Tibial nerve (tissue), 4 donors: ENCODE measurements at places on chromosomes 2 and 18.

DNA sequence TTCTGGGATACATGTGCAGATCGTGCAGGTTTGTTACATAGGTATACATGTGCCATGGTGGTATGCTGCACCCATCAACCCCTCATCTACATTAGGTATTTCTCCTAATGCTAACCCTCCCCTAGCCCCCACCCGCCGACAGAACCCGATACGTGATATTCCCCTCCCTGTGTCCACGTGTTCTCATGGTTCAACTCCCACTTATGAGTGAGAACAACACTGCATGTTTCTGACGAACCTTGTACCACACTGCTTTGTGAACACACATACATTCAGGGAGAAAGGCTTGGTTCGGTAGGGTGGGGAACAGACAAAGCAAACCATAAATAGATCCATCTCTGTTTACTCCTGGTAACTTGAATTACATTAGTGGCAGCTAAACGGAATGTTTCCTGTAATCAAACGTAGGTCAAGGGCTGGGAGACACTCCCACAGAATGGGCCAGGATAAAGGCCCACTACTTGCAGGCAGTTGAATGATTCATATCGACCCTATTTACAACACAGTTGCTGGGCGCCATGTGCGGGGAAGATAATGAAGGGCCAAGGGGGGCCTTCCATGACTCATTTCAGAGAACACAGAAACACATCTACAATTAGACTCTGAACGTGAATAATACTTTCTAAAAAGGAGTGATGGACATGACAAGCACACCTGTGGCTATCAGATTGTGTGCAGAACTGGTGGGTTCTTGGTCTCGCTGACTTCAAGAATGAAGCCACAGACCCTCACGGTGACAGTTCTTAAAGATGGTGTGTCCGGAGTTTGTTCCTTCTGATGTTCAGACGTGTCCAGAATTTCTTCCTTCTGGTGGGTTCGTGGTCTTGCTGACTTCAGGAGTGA, 56.8 kb upstream of the KIDINS220 start:
- no peak for DNase-seq
- H3K4me3 ChIP-seq: no peak overlapping the region
- peaks cover 26% of the 10 kb centered on the region for H3K36me3 ChIP-seq
- no peaks in the 10 kb centered on the region for H3K4me1 ChIP-seq
- H3K27me3 ChIP-seq: no peaks in the 10 kb centered on the region

- H3K36me3 ChIP-seq: no peaks in the 10 kb centered on the region
- DNase-seq: no peak
- H3K4me3 ChIP-seq: no peak overlapping the region
- no peak overlapping the region for H3K27ac ChIP-seq
- H3K4me1 ChIP-seq: no peaks in the 10 kb centered on the region
- no peaks in the 10 kb centered on the region for H3K27me3 ChIP-seq
Observed at GRCh38 chr2:150303281-150303680, 184.2 kb downstream of the RND3 start.

- H3K27ac ChIP-seq: no peak overlapping the region
- peaks cover 20% of the 10 kb centered on the region for H3K4me1 ChIP-seq
- H3K27me3 ChIP-seq: peaks cover 15% of the 10 kb centered on the region
- H3K4me3 ChIP-seq: no peak overlapping the region
- DNase-seq: no peak
- H3K36me3 ChIP-seq: no peaks in the 10 kb centered on the region
Observed at GRCh38 chr2:234491897-234492296, 5.0 kb downstream of the ARL4C start.

- DNase-seq: no peak
- H3K27me3 ChIP-seq: no peaks in the 10 kb centered on the region
- no peak overlapping the region for H3K4me3 ChIP-seq
- peak overlapping the region; percentile 5 for H3K27ac ChIP-seq
- no peaks in the 10 kb centered on the region for H3K36me3 ChIP-seq
- H3K4me1 ChIP-seq: no peaks in the 10 kb centered on the region
Observed at GRCh38 chr2:96939415-96939814, 47.0 kb downstream of the FAM178B start.

- H3K36me3 ChIP-seq: peaks cover 24% of the 10 kb centered on the region
- no peak overlapping the region for H3K27ac ChIP-seq
- DNase-seq: no peak
- H3K4me1 ChIP-seq: no peaks in the 10 kb centered on the region
- no peaks in the 10 kb centered on the region for H3K27me3 ChIP-seq
Observed at GRCh38 chr18:49243391-49243790, 217.1 kb downstream of the DYM start.

DNA sequence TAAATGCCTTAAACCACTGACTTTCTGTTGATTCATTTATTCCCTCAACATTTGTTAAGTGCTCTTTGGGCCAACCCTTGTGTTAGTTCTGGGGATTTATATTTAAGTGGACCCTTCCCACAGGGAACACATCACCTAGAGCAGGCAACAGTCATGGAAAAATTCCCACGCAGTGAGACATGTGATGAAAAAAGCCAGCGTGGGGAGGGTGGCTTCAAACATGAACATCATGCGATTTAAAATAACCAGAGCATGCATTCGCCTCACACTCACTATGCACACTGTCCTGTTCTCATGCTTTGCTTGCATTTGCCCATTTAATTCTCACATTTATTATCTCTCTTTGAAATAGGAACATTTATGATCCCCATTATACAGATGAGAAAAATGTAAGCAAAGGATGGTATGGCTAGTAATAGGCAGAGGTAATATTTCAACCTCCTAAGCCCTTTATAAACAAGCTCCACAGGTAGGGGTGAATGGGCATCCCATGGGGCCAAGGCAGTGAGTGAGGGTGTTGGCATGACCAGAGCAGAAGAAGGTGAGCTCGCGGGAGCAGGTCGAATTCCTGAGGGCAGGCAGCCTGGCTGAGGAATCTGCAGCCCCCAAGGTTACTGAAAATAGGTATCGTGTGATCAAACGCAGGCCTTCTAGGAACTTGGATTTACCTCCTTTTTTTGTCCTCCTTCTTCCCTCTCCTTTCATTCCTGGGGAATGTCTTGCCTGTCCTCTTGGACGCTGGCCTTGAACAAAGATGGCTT, 297.8 kb downstream of the MYCN start:
- no peaks in the 10 kb centered on the region for H3K27me3 ChIP-seq
- H3K36me3 ChIP-seq: no peaks in the 10 kb centered on the region
- no peak overlapping the region for H3K27ac ChIP-seq
- no peak for DNase-seq
- no peaks in the 10 kb centered on the region for H3K4me1 ChIP-seq

- DNase-seq: no peak
- no peaks in the 10 kb centered on the region for H3K4me1 ChIP-seq
- no peak overlapping the region for H3K4me3 ChIP-seq
- no peaks in the 10 kb centered on the region for H3K36me3 ChIP-seq
- no peak overlapping the region for H3K27ac ChIP-seq
Observed at GRCh38 chr2:10022966-10023662, 20.2 kb upstream of the KLF11 start.

GRCh38 chr18:49878015-49878414, 64.7 kb upstream of the ACAA2 start:
- H3K27me3 ChIP-seq: no peaks in the 10 kb centered on the region
- H3K36me3 ChIP-seq: no peaks in the 10 kb centered on the region

- H3K27me3 ChIP-seq: no peaks in the 10 kb centered on the region
- DNase-seq: no peak
- no peak overlapping the region for H3K27ac ChIP-seq
- H3K36me3 ChIP-seq: no peaks in the 10 kb centered on the region
- H3K4me3 ChIP-seq: no peak overlapping the region
Observed at GRCh38 chr2:117820444-117820843, 6.0 kb downstream of the DDX18 start.

DNA sequence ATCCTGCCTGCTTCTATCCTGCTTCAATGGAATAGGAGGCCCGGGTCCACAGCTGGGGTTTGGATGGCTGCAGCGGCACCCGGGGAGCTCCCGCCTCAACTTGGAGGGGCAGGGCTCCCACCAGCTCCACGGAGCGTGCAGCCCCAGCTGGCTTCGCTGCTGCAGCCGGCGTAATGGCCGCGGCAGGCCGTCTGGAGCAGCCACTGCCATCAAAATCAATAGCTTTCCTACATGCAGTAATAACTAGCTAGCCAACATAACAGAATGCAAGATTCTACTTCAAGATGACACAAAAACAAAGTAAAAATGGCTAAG, 154.2 kb upstream of the RMP24 start:
- no peaks in the 10 kb centered on the region for H3K27me3 ChIP-seq
- no peak overlapping the region for H3K4me3 ChIP-seq
- no peaks in the 10 kb centered on the region for H3K36me3 ChIP-seq
- no peak for DNase-seq

DNA sequence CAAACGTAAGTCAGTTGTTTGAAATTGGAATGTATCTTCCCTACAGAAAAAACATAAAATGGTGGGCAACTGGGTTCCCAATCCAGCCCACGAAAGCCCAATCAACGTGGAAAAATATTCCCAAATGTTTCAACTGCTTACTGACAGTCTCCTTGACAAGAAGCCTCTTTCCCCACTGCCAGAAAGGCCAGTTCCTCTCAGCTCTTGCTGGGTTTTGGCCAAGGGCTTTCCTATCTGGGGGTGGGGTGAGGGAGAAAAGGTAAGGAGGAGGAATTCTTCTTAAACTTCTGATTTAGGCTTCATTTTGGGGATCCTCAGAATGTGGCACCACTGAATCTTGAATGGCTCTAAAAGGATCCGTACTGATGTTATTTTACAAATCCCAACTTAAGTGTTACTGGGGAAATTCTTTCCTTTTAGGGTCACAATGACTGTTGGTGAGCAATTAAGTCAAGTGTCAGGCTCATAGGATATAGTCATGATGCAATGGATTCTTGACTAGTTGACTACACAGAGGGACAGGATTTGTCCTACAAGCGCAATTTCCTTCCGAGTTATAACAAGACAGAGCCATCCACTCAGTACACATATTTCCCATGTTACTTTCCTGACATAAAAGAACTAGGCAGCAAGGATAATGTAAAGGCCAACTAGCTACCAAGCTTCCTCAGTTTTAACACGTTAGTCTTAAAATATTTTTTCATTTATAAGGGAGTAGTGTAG, 73.6 kb downstream of the SPRED2 start:
- no peaks in the 10 kb centered on the region for H3K27me3 ChIP-seq
- no peak for DNase-seq
- H3K4me1 ChIP-seq: no peaks in the 10 kb centered on the region
- no peak overlapping the region for H3K4me3 ChIP-seq
- H3K36me3 ChIP-seq: no peaks in the 10 kb centered on the region

DNA sequence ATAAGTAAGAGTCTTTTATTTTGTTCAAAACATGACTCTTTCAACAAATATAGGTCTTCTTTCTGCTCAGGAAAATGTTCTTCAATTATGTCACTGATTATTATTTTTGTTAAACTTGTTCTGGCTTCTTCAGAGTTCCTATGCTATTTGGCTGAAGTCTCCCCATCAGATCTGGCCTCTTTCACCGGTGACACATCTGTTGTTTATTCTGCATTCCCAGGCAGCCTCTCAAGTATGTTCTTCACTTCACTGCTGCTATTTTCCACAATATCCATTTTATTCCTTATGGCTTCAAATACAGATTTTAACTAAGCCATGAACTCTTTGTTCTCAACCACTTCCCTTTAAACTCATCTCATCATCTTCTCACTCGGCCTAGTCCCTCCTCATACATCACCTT, 45.7 kb downstream of the HDAC4 start:
- no peaks in the 10 kb centered on the region for H3K4me1 ChIP-seq
- peaks cover 28% of the 10 kb centered on the region for H3K36me3 ChIP-seq
- no peaks in the 10 kb centered on the region for H3K27me3 ChIP-seq
- H3K27ac ChIP-seq: no peak overlapping the region
- DNase-seq: no peak

- no peaks in the 10 kb centered on the region for H3K36me3 ChIP-seq
- no peak overlapping the region for H3K4me3 ChIP-seq
- H3K27me3 ChIP-seq: no peaks in the 10 kb centered on the region
- H3K27ac ChIP-seq: no peak overlapping the region
- H3K4me1 ChIP-seq: no peaks in the 10 kb centered on the region
Observed at GRCh38 chr18:58005885-58006523, 38.0 kb upstream of the NEDD4L start.

DNA sequence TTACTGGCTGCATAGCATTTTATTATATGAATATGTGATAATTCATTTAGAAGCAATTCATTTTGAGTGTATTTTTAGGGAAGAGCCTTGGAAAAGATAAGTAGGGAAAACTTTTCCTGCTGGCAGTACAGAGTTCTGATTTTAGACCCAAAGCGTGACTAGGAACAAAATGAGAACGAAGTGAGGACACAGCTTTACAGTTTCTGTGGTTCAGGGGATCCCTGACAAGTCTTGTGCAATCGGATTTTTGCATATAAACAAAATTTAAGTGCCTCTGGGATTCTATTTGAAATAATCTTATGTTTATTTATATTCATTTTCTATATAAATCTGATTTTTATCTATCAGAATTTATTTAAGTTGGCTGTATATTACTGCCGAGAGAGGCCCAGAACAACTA, 389.1 kb downstream of the LRRTM1 start:
- H3K27ac ChIP-seq: no peak overlapping the region
- peaks cover 4% of the 10 kb centered on the region for H3K4me1 ChIP-seq
- no peaks in the 10 kb centered on the region for H3K36me3 ChIP-seq
- no peak overlapping the region for H3K4me3 ChIP-seq
- no peak for DNase-seq

DNA sequence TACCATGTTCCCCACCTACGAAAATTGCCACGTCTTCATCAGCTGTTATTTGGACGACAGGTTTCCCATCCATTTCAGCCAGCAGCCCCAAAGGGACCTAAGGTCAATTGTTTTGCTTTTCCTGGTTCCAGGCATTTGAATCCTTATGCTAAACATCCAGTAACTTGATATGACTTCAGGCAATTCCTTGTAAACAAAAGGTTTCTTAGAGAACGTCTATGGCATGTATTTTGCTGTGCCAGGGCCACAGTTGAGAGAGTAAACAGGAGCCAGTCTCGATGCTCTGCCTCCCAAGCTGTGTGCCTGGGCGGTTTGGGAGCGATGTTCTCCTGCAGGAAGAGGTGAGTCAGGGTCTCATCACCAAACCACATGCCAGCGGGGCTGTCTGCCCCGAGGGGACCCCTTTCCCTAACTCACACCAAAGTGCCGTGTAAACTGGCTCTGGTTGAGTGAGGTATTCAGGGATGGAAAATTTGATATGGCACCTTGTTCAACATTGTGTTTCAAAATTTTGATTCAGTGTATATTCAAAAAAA, 12.9 kb upstream of the MC5R start:
- DNase-seq: no peak
- H3K4me3 ChIP-seq: no peak overlapping the region
- no peak overlapping the region for H3K27ac ChIP-seq
- H3K27me3 ChIP-seq: no peaks in the 10 kb centered on the region
- H3K4me1 ChIP-seq: no peaks in the 10 kb centered on the region

DNA sequence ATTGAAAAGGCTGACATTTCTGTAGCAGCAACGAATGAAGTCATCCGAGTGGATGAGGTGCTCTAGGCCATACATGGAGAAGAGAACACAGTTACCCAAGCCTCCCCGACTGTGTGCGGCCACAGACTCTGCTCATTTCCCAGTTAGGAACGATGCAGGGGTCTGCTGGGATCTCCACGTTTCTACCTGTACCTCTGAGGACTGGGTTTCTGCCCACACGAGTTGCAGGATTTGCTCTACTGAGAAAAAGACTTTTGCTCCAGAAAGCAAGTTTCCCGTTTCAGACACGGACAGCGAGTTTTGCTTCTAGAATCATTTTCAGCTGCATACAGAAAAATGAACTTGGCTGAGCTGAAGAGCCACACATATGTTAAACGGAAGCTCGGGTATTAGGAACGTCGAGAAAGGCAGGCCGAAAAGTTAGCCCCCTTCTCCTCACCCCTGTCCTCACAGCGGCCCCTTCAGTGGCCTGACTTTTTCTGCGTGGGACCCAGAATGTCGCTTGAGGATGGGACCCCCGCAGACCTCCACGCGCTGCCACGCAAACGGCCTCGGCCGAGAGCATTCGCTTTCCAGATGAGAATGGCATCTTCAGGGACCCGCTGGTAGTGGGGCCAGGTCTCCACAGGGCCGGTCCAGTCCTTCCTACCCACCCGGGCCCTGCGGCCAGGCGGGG, 582 bp upstream of the RAB31 start:
- H3K36me3 ChIP-seq: no peaks in the 10 kb centered on the region
- no peaks in the 10 kb centered on the region for H3K27me3 ChIP-seq
- H3K4me3 ChIP-seq: peak overlapping the region; percentile 90
- no peak for DNase-seq
- peak overlapping the region; percentile 99 for H3K27ac ChIP-seq
